ENCODE measurements at places on chromosomes 12 and 14.
A peak's percentile ranks its signal among the peaks of the same experiment; 100 is the strongest.

DNA sequence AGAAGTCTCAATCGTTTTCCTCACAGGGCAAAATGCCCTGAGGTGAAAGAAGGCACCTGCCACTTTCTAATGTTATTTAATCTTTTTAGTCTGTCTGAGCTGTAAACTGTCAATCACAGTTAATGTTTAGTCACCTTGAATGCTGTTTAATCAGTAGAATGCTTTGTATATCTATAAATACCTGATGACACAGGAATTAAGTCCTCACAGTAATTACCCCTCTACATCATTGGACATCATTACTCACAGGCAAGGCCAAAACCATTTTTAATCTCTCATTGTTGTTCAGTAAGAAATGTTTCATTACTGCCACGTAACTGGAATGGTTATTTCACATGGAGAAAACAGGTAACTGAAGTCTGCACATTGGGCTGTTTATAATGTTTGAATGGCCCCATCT lies 178.8 kb downstream of the EXOC5 start:
- DNase-seq, result no peak

DNA sequence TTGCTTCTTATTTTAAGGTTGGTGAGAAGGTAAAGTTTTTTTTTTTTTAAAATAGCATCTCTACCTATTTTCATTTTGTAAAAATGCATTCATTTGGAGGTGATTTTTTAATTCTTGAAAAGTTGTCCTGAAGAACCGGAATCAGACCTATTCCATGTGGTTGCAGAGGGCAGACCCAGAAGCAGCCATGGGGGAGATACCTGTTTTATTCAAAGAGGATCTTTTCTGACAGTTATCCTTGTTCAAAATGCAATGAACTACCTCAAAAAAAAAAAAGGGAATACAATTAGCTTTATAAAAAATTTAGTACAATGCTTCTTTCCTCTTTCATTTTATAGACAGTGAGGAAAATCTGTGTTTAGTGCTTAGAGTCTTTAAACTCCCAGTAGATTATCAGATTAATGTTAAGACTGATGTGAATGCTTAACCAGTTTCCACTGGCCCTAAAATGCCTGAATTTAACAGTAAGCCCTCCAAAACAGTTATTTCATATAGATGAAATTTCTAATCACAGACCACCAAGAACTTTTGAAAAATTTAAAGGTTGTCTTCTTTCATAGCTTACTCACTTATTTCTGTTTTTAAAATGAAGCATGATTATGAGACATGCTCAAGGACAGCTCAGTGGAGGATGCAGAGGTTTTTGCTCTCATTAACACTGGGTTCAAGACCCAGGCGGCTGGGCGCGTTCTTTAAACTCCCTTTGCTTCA lies 8.6 kb upstream of the NEMF start:
- no peak for DNase-seq

GRCh38 chr12:116113398-116114130 lies 163.9 kb downstream of the MED13L start:
- DNase-seq, result no peak

- DNase-seq, result no peak
Observed at GRCh38 chr12:25362646-25363045, 111.9 kb upstream of the KRAS start.

GRCh38 chr12:118175823-118176447 lies 40.0 kb downstream of the PEBP1 start:
- DNase-seq, result no peak

DNA sequence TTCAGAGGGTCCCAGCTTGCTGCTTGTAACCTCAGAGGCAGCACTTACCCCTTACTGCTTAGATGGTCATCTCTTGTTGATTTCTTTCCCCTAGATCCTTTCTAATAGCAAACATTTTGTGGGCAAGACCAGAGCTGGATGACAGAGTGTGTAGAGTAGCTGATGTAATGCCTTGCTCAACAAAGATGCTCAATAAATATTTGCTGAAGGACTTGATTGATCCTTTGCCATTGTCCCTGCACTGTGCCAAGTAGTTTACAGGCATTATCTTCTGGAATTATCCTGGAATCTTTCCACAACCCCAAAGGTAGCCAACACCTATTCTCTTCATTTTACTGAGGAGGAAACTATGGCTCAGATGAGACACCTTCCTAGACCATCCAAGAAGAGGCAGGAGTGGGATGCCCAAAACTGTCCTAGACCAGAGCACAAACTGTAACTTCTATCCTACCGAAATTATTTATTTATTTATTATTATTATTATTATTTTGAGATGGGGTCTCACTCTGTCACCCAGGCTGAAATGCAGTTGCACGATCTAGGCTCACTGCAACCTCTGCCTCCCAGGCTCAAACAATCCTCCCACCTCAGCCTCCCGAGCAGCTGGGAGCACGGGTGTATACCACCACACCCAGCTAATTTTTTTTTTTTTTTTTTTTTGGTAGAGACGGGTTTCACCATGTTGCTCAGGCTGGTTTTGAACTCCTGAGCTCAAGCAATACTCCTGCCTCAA lies 1.4 kb downstream of the MMAB start:
- no peak for DNase-seq

- no peak for DNase-seq
Observed at GRCh38 chr12:108604208-108604941, 6.5 kb upstream of the TMEM119 start.

DNA sequence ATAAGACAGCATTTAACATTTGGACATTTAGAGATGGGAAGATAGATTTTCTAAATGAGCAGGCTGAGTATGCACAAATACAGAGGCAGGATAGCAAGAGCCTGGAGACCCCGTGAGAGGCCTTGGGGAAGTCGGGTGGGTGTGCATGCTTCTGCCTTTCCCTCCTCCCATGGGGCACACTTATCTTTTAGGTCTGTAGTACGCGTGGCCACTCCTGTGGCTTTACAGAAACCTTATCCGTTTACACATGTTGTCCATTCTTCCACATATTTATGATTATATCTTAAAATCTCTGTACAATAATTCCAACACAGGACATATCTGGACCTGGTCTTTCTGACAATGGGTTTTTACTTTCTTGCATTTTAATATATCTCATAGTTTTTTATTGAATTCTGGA lies 33.6 kb downstream of the GYS2 start:
- no peak for DNase-seq

DNA sequence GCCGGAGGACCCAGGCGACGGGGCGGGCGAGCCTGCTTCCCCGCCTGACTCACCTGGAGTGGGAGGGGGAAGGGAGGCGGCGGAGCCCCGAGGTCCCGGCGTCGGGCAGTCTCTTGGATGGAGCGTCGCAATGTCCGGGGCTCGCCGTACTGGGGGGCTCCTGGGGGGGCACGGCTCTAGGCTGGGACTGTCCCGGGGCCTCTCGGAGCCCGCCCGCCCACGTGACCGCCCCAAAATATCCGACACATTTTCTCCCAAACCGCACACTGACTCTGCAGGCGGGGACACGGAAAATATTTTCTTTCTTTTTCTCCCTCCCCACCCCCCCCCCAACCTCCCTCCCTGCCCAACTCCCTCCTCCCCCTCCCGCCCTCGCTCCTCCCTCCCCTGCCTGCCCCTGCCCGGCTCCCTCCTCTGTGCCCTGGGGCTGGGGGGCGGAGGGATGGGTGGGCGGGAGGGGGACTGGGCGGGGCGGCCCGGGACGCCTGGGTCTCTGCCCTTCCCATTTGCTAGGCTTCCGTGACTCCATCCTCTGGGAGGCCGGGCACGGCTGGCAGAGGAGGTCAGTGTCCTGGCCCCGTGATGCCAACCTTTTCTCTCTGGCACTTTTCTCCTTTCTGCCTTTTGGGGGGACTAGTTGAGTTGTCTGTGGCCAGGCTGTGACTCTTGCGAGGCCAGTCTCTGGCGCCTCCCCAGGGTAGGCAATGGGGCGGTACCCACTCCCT lies at the start of gene RARG:
Gene RARG, minus strand, starts transcription at position 289 of the 725 bp plus-strand sequence. CDS start 4,664 bp downstream, outside the sequence.
- DNase-seq, result peak; percentile 73

DNA sequence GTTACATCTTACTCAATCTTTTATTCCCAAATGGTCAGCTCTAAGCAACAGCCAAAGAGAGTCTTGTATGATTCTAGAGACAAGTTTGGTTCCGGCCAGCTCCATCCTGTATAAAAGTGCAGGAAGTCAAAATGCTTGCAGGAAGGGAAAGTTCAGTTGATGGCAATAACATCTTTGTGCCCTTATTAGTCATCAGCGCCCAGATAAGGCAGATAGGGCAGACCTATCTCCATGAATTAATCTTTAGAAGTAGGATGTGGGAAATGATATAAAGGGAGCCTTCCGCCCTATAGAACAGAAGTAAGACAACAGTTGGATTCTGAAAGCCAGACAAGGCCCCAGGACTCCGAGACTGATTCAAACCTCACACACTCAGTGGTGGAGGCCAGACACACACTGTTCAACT lies 6.4 kb downstream of the GNS start:
- DNase-seq, result no peak
